T-helper 17 cell (primary cell): ENCODE measurements at places on chromosomes 4 and X. TPM values are rescaled to one million over a fixed set of nuclear protein-coding genes. Genes with fewer than 3 reads are reported as not detected.

Gene SCD5
- total RNA-seq, result 0.65 TPM

Gene CASK
- 99.9 TPM for total RNA-seq

Gene CDX4
- not detected for total RNA-seq

Gene MAGEB17
- total RNA-seq, result not detected

Gene VCX3B
- not detected for total RNA-seq

Gene MAGEA12
- not detected for total RNA-seq

Gene STK32B
- not detected for total RNA-seq

Gene DCAF8L2
- total RNA-seq, result not detected

Gene UGT2B10
- not detected for total RNA-seq

Gene NHSL2
- total RNA-seq, result 20.3 TPM

Gene RHOXF2B
- not detected for total RNA-seq

Gene MAGEB6
- not detected for total RNA-seq

Gene SHISA3
- not detected for total RNA-seq

Gene SASH3
- 116 TPM for total RNA-seq

Gene PRRG3
- total RNA-seq, result not detected

Gene AKAP4
- not detected for total RNA-seq

Gene PLXNB3
- 2.9 TPM for total RNA-seq

Gene SLC10A4
- total RNA-seq, result not detected

Gene PFKFB1
- 0.42 TPM for total RNA-seq

Gene MAGEC2
- total RNA-seq, result not detected

Gene GASK1B
- total RNA-seq, result 1.3 TPM

Gene SPOCK3
- not detected for total RNA-seq

Gene PARM1
- total RNA-seq, result 0.13 TPM

Gene ARR3
- total RNA-seq, result not detected

Gene UGT2B17
- total RNA-seq, result not detected

Gene MAGEA8
- not detected for total RNA-seq

Gene CCDC160
- not detected for total RNA-seq

Gene CT83
- not detected for total RNA-seq

Gene SRPX
- total RNA-seq, result 0.30 TPM

Gene SPATA18
- total RNA-seq, result 0.18 TPM

Gene FAM9B
- total RNA-seq, result not detected
